ENCODE measurements at places on chromosomes 7 and 10.

- peak; percentile 66 for DNase-seq
Observed at GRCh38 chr10:26805567-26806245, 55.1 kb downstream of the ABI1 start.

- peak; percentile 74 for DNase-seq
Observed at GRCh38 chr7:73706126-73707044, 13.1 kb downstream of the STX1A start.

DNA sequence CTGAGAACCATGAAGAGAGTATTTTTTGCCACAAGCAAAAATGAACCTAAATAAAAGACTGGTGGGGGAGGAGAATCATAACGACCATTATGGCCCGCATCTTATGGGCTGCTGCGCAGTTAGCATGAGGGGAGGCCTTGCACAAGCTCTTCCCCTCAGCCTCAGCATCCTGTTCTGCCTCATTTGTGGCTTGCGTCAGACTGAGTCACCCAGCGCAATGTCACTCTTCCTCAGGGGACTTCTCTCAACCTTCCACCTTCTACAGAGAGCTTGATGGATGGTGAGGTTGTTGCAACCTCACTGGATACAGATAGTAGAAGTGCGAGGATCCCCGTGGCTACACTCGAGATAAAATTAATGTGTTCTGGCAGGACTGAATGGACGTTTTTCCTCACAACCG lies 16.8 kb upstream of the GPR15LG start:
- DNase-seq = no peak

DNA sequence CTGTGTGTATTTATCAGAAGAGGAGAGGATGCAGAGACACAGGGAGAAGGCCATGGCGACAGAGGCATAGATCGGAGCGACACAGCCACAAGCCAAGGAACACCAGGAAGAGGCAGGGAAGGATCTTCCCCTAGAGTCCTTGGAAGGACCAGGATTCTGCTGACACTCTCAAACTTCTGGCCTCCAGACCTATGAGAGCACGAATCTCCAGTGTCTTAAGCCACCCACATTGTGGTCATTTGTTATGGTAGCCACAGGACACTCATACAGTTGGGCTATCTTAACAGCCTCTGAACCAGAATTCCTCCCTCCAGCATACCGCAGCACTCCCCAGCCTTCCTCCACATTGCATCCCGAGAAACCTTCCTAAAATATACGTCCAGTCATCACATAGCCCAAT lies 367.0 kb upstream of the MGMT start:
- no peak for DNase-seq

DNA sequence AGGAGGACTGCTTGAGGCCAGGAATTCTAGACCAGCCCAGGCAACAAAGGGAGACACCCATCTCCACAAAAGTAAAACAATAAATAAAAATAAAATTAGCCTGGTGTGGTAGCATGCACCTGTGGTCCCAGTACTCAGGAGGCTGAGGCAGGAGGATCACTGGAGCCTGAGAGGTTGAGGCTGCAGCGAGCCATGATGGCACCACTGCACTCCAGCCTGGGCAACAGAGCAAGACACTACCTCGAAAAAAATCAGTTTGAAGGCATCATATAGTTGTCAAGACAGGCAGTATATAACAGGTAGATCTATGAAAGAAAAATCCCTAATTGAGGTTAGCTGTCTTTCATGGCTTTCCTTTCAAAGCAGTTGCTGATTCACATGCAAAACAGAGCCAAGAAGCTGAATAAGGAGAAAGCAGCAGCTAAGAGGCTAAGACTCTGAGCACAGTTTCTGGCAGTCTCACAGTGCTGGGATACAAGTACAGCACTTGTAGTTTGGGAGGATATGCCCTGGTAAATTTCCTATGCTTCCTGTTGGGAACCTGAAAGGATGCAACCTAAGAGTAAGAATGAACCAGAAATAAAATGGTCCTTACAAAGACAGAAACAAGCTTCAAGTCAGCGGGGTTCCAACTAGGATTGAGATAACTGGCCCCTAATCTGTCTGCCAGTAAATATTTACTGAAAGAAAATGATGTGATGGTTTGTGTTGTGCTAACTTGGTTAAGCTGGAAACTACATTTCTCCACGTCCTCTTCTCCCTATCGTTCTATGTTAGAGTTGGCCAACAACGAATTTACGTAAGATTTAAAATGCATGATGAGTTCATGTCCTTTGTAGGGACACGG lies 368.5 kb upstream of the HPS1 start:
- DNase-seq = no peak

GRCh38 chr7:28298870-28299518 lies 113.3 kb upstream of the CREB5 start:
- DNase-seq = peak; percentile 50

DNA sequence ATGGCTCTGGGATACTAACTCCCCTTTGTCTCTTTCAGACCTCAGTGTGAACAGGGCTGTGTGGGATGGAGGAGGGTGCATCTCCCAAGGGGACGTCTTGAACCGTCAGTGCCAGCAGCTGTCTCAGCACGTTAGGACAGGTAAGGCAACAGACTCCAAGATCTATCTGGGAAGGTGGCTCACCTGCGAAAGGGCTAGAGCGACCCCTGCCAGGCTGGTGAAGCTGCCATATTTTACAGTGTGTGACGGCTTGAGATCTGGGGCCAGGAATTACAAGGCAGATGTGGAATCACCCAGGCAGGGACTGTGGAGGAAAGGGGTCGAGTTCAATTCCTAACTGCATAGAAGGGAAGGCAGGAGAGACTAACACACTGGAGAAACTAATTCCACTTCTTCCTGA lies 11.2 kb downstream of the MUC17 start:
- DNase-seq = no peak

DNA sequence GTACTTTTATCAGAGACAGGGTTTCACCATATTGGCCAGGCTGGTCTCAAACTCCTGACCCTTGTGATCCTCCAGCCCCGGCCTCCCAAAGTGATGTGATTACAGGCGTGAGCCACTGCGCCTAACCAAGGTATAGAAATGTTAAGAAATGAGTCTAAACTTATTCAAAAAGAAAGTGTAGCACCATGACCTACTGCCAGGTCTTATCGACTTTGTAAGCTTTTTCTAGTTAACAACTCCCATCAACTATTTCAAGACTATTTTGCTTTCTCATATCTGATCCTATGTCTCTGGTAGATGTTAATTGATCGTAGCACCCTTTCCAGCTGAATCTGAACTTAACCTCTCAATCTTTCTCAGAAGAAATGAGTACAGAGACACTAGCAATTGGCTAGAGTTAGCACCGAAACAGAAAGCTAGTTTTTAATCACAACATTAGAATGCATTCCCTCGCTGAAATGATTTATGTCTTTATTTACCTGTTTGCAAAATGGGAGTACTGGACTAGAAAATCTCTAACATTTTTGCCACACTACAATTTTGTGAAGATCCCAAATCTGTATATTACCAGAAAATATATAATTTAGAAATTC lies 114.0 kb upstream of the HGF start:
- DNase-seq = no peak

GRCh38 chr10:95783741-95784140 lies 27.8 kb downstream of the ENTPD1 start:
- no peak for DNase-seq

DNA sequence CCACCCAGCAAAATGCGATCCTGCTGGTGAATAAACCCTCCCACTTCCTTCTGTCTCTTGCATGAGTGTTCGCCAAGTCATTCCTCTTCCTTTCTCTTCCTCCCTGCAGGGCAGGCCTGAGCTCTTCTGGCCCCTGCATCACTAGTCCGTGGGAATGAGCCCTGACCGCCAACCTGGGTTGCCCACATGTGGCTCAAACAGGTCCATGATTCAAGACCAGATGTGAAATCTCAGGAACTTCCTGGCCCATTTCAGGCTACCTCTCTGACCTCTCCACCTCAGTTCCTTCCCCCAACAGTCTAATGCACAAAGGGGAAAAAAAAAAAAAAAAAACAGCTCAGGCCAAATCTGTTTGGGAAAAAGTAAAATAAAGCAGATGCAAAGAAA lies 5.4 kb upstream of the YWHAG start:
- peak; percentile 46 for DNase-seq

GRCh38 chr7:131244259-131244852 lies 83.3 kb upstream of the MKLN1 start:
- DNase-seq = peak; percentile 94

- DNase-seq = peak; percentile 97
Observed at GRCh38 chr10:22427890-22428571, 82.7 kb downstream of the SPAG6 start.

DNA sequence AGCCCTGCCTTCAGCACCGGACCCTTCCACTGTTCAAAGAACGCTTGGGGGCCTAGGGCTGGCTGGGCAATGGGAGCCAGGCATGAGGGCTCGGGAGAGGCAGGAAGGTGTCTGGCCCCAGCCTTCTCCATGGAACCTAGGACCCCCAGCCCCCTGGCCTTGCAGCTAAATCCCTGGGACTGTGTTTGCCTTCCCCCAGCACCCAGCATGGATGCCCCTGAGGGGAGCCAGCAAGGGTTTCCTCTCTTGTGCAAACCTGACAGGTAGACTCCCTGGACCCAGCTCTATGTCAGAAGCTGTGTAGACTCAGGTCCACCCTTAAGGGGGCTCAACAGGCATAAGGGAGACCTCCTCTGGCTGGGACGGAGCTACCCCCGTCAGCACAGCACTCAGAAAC lies 288.0 kb downstream of the GRID1 start:
- no peak for DNase-seq

DNA sequence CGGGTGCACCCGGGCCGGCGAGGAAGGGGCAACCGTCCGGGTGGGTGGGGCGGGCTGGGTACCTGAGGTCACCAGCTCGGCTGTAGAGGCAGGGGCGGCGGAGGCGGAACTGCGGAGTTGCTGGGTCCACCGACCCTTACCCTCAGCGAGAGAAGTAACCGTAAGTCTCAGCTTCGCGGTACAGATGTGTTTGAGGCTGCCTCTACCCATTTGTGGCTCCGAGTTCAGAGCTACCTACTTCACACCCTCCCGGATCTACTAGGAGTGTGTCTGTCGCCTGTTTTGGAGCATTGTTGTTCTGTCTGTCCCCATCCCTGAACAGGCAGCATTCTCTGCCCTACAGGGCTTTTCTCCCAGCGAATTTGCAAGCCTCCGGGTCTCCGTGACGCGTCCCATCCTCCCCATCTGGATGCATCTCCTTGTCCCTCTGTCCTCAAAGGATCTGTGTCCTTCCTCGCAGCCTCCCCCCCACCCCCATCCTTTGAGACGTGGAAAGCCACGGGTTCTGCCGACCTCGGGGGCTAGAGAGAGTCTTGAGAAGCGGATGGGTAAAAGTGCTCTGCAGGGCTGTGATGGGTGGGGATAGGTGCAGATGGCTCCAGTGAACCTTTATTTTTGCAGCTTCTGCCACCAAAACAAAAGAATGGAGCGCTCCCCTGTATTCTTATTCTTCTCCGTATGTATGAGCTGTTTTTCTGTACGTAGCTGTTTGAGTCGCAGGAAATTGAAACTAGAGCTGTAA lies 757 bp downstream of the ANKIB1 start:
- peak; percentile 8 for DNase-seq

- DNase-seq = peak; percentile 72
Observed at GRCh38 chr10:104580774-104581675, 60.1 kb upstream of the SORCS3 start.

DNA sequence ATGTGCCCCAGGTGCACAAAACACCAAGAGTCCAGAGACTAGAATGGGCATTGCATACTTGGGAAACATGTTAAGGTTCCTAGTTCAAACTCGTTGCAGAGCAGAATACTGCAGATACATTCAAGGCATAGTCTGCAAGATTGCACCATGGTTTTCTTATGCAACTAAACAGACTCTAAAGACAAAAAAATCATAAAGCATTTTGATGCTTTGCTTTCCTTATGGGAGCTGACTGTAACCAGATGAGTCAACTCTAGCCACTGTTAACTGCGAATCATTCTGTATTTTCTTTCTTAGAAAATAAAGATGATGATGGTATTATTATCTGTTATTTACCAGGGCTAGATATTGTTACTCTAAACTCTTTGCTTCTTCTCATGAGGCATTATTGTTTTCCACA lies 19.7 kb downstream of the TRUB1 start:
- peak; percentile 56 for DNase-seq

- peak; percentile 87 for DNase-seq
Observed at GRCh38 chr7:101717628-101718357, 88.7 kb upstream of the MYL10 start.

- DNase-seq = no peak
Observed at GRCh38 chr7:144549861-144550260, 146.4 kb upstream of the NOBOX start.

DNA sequence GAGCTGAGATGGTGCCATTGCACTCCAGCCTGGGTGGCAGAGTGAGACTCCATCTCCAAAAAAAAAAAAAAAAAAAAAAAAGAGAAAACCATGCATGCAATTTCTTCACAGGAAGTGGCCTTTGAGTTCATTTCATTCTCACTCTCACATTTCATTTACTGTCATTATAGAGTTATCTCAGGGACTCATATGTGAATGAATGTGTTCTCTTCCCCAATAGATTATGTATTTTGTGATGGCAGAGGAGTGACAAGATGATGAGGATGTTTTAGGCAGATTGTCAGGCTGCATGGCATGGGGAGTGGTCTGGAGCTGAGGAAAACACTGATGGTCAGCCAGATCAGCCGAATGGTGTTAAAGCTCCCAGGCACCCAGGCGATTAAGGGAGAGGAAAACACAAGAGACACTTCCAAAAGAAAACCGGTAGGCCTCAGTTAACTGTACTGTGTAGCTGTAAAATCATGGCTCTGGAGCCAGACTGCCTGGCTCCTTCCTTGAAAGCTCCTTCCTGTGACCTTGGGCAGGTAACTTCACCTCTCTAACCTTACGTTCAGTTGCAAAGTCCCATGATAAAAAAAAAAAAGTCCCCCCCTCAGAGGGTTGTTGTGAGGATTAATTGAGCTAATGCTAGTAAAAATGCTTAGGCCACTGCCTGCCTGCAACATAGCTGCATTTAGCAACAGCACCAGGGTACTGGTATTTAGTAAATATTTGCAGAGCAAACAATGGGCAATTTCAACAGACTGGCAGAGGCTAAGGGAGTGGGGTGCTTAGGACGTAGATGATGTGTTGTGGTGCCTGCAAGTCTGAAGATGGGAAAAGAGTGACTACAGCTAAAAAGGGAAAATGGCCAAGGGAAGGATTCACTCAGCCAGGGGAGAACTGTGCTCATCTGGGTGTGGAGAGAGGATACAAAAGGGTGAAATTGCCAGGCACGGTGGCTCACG lies 6.9 kb downstream of the FRAT2 start:
- DNase-seq = no peak

DNA sequence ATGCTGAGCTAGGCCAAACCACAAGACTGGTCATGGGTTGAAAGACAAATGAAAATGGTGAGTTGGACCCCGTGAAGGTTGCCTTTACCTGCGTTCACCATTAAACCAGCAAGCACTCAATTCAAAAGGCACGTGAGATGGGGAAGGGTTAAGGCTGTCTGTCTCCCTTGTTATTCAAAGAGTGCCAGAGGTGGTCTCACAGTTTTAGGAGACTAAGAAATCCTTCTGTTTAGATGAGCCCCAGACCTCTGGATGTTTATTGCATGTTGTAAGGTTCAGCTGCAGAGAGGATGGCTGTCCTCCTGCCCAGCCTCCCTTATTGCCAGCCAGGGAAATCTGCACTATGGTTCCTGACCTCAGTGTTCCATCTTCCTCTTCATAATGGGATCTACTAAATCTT lies 498.0 kb upstream of the CELF2 start:
- DNase-seq = no peak
